ENCODE measurements at places on chromosomes 3 and 15.

DNA sequence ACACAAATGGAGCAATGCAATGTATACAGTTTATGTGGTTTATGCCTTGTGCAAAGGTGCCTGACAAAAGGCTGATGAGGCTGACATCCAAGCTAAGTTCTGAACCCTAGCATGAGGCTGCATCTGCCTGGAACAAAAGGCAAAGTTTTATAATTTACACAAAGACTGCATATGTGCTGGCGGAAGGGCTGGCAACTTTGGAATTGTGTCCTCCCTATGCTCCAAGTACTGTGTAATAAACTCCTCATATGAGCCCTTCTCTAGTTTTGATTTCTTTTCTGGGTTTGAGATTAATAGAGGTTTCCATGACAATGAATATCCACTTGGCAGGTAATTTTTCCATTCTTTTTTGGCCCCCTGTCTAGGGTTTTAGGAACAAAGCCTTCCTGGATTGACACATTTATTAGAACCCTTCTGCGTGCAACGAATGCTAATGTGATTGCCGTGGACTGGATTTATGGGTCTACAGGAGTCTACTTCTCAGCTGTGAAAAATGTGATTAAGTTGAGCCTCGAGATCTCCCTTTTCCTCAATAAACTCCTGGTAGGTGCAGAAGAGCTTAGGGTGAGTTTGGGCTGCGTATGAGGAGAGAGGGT lies 10.8 kb downstream of the PLA1A start:
- DNase-seq = no peak

DNA sequence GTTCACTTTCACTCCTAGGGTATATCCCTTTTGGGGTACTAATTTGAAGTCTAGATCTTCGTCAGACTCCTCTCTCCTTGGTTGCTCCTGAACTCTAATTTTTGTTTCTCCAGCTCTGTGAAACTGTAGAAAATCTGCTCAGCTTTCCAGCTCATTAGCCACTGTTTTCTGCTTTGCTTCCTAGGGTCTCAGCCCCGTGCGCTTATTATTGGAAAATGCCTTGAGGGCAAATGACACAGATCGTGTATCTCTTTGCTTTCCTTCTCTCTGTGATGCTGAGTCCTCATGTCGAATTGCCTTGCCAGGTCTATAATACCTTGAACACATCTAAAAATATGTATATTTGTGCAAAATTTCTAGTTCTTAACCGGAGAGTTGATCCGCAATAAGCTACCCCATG lies 731.1 kb downstream of the EDEM1 start:
- no peak for DNase-seq

- DNase-seq = no peak
These were observed 1.1 kb downstream of the HEG1 start for GRCh38 chr3:125054449-125055329.

DNA sequence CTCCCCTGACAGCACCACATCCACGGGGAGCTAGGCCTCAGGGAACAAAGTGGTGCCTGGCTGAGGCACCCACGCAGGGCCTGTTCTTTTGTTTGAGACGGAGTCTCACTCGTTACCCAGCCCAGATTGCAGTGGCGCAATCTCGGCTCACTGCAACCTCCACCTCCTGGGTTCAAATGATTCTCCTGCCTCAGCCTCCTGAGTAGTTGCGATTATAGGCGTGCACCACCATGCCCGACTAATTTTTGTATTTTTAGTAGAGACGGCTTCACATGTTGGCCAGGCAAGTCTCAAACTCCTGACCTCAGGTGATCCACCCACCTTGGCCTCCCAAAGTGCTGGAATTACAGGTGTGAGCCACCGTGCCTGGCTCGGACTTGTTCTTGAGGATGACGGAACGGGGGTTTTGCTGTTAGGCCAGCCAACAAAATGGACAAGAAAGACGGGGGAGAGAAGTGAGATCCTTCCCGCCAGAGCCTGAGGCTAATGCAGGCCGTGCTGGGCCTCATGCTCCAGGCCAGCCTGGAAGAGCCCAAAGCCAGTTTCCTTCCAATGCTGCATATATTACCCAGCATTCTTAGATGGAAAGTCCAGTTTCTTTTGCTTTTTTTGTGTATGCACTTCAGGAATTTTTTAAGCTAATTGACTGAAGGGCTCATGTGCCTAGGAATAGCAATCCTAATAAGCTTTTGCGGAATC lies 28.1 kb upstream of the FURIN start:
- DNase-seq = no peak

GRCh38 chr3:73827725-73828211 lies 203.0 kb upstream of the PDZRN3 start:
- DNase-seq = no peak

DNA sequence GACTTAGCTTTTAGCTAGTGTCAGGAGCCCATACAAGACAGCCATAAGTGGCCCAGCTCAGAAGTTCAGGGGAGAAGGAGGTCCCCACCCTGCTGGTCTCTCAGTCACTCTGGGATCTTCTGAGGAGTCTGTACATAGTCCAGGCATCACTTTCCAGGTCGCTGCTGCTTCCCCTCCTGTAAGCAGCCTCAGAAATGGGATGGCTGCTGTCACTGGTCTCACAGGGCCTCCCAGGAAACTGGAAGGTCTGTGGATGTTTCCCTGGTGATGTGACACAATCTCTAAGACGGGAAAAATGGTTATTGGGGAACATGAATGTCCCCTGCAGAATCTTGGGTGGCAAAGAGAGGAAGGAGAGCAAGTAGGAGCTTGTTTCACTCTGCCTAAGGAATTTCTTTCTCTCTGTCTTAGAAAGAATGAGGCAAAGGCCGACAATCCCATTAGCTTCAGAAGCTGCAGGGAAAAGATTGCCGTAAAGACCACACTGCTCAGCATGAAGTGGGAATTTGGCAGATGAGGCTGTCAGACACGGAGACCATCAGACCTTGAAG lies 43.2 kb upstream of the TNFAIP8L3 start:
- DNase-seq = no peak

DNA sequence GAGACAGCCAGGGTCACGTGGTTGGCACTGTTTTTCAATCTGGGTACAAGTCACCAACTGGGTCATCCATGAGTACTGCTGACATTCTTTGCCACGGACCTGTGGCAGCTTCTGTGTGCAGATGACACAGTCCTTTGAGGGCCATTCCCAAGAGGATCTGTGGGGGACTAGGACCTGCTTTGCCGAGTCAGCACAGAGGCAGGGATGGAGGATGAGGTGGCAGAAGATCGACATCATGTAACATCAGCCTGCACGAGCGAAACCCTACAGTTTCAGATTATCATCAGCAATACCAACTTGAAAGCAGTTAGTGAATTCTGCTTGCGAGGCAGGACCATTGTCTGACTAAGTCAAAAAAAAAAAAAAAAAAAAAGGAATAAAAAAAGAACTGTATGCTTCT lies 227.7 kb downstream of the FOXP1 start:
- no peak for DNase-seq

All from stimulated activated CD4-positive, alpha-beta T cell treated with anti-CD3 and anti-CD28 coated beads, TNF-alpha, amount 100 ng/mL, for 48 hours (primary cell).